ENCODE measurements at places on chromosomes 5 and 9.

- DNase-seq = no peak
Measured at GRCh38 chr9:7489036-7489435, 310.5 kb downstream of the DMAC1 start.

- peak; percentile 47 for DNase-seq
Measured at GRCh38 chr9:4714266-4715016, 26.6 kb downstream of the AK3 start.

- no peak for DNase-seq
Measured at GRCh38 chr9:133090187-133090586, 28.4 kb downstream of the CEL start.

DNA sequence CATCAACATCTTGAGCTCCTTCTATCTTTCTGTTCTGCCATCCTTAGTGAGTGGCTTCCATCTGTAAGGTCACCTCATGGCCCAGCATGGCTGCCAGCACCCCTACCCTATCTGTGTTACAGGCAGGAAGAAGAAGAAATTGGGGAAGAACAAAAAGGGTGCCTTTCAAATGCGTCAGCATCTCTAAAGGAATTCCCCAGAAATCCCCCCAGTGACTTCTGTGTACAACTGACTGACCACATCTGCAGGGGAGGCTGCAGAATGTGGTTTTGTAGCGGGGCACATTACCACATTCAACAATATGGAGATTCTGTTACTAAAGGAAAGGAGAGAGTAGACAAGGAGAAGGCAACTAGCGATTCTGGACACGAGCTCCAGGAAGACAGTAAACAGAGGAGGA, 40.1 kb downstream of the ALG2 start:
- DNase-seq = no peak

- DNase-seq = no peak
Measured at GRCh38 chr9:124828489-124829333, 24.5 kb upstream of the WDR38 start.

GRCh38 chr5:170154297-170154696, 48.6 kb downstream of the FOXI1 start:
- no peak for DNase-seq

- DNase-seq = peak; percentile 74
Measured at GRCh38 chr9:76658510-76659231, 105.6 kb upstream of the PCA3 start.

DNA sequence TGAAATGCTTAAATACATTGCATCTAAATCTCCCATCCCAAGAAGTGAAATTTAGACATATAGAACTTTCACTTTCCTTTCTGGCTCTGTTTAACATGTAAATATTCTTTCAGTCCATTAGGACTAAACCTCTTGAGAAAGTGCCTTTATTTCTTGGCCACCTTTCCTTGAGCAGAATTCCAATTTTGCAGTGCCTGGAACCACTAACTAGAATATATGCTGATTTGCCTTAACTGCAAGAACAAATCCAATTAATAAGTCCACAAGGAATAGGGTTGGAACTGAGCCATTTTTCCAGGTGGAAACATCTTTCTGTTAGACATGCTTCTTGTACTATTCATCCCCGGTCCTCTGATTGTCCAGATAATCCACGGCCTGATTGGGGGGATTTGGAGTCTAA, 478.0 kb downstream of the ENC1 start:
- DNase-seq = no peak

DNA sequence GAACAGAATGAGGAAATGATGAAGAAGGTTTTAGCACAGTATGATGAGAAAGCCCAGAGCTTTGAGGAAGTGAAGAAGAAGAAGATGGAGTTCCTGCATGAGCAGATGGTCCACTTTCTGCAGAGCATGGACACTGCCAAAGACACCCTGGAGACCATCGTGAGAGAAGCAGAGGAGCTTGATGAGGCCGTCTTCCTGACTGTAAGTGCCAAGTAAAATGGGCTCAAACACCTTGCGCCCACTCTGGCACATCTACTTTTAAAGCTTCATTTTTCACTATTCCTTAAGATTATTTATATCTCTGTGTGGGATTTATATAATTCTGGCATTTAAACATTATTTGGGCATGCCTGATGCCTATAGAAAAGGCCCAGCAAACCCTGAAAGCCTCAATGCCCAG, 55.6 kb downstream of the CMYA5 start:
- DNase-seq = no peak

GRCh38 chr9:128101231-128101661, 26.3 kb downstream of the PTGES2 start:
- no peak for DNase-seq

DNA sequence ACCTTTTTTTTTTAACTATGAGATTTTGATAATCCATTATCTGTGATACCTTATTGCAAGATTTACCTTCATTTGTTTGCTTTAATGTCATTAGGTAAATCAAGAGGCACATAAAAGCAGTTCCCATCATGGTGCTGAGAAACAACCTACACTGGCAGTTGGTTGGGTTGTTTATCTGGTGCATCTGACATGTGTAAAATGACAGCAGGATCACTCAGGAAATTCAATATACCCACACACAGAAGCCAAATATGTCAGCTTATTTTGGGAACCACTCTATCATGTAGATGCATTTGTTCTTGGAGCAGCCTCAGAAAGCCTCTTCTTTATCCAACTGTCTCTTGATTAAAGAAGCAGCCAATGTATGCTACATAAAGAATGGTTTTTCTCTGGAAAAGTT, 7.8 kb upstream of the CCDC192 start:
- no peak for DNase-seq

DNA sequence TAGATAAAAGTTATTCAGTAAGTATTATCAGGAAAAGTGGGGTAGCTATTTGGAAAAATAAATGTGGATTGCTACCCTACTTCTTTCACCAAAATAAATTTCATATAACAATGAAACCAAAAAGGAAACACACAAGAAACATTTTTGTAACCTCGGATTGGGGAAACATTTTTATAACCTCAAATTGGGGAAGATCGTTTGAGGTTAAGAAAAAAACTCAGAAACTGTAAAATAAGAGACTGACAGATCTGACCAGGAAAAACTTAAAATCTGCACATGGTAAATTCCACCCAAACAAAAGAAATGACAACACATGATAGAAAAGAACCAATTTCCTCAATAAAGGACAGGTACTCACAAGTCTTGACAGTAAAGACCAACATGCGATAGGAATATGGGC, 13.5 kb downstream of the EFCAB9 start:
- no peak for DNase-seq

- peak; percentile 42 for DNase-seq
Measured at GRCh38 chr5:90940227-90940995, 381.8 kb downstream of the ADGRV1 start.

DNA sequence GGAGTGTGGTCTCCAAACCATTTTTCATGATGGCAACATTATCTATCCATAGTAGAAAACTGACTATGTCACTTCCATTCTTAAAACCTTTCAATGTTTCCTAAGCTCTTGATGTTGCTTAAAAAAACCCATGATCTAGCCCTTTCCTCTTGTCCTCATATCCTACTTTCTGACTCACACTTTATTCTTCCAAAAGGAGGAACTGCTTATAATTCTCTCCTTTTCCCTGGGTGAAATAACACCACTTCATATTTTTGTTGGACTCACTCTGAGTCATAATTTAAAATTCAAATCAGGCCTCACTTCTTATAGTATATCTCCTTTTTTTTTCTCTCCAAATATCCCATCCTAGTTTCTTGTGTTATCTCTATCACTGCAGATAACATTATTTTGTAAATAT, 513.9 kb downstream of the MAN2A1 start:
- DNase-seq = peak; percentile 3

DNA sequence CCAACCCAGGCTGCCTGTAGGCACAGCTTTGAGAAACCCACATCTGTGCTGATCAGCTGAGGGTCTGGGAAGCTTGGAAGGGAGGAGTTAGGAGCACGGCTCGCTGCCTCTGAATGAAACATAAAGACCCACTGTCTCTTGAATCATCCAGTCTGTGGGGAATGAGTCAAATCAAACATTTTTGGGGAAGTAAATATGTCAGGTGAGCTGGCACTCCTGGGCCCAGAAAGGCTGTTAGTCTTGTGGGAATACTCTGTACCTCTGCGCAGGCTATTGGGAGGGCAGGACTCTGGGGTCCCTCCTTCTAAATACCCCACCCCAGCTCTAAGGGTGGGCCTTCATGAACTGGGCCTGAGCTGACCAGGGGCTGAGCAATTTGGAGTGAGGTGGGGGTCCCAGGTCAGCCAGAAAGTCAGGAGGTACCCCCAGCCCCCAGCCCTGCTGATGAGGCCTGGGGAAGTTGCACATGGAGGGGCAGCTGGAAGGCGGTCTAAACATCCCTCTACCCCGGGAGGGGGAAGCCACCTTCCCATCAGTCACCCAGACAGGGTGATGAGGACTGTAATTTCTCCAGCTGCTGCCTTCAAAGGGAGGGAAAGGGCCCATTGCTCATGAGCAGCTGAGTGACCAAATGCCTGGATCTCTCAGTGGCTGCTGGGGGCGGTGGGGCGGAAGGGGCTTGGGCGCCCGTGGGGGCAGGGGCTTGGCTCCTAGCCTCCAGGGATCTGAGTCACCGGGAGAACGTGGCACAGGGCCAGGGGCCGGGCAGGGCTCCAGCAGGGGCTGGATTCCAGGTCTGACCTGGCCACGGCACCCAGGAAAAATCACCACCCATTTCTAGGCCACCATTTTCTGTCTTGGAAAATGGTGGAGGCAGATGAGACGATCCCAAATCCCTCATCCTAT, 10.8 kb downstream of the FIBCD1 start:
- peak; percentile 64 for DNase-seq

DNA sequence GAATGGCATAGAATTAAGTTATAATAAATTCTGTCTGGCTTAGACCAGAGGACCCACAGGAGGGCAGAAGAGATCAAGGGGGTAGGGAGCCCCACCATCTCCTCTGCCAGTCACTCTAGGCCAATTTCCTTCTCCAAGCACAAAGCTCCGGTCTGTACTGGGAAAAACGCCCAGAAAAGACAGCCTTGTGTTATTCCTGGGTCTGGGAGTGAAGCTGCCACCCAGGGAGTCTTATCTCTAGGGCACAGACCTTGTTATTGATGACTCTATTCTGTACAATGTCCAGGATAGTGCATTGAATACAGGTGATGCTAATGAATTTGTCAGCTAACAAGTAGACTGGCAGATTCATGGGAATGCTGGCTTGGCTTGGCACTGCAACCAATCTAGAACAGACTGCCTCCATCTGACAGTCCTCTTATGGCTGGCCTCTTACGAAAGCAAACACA, 60.7 kb downstream of the MED27 start:
- DNase-seq = no peak

- DNase-seq = no peak
Measured at GRCh38 chr9:109179801-109180523, 12.9 kb upstream of the FRRS1L start.

GRCh38 chr9:87148331-87149104, 201.2 kb upstream of the GAS1 start:
- peak; percentile 91 for DNase-seq

DNA sequence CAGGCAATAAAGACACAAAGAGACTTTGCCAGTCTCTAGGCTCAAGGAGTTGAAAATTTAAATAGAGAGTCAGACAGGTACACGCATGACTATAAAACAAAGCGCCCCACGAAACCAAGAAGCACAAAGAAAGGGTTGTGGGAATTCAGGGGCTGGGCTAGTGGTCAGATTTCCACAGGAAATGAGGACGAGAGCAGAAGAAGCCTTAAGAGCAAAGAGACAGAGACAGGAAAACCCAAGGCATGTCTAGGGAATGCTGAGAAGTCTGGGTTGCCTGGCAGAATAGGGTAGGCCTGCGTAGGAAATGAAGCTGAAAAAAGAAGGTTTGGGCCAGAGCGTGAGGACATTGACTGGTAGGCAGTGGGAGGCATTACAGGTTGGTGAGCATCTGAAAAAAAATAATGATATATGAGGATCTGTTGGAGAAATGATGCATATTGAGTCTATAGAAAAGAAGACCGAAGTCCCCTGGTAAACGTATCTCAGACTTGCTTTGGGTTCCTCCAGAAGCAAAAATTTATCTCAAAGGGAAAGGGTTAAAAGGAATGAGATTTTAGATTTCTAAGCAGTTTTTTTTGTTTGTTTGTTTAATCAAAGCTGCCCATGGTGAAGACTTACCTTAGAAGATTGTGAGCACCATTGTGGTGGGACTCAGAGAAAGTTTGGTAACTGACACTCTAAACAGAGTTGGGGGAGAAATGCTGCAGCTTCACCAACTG, 51.8 kb downstream of the SLC1A3 start:
- peak; percentile 28 for DNase-seq

- DNase-seq = no peak
Measured at GRCh38 chr9:33403941-33404787, 1.8 kb upstream of the AQP7 start.

DNA sequence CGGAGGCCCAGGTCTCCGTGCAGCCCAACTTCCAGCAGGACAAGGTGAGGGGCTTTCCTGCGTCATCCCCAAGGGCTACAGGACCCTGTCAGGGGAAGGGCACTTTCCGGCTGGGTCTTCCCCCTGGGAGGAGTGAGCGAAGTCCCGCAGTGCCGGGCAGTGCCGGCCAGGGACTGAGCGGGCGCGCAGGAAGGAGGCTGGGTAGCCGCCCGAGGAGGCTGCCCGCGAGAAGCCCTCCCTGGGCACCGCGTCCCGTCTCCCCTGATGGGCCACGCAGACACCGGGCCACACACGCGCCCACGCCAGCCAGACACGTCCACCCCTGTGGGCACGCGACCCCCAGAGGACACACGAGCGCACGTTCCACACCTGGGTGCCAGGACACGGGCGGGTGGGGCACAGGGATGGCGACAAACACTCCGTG, 357 bp downstream of the PTGDS start:
- no peak for DNase-seq

DNA sequence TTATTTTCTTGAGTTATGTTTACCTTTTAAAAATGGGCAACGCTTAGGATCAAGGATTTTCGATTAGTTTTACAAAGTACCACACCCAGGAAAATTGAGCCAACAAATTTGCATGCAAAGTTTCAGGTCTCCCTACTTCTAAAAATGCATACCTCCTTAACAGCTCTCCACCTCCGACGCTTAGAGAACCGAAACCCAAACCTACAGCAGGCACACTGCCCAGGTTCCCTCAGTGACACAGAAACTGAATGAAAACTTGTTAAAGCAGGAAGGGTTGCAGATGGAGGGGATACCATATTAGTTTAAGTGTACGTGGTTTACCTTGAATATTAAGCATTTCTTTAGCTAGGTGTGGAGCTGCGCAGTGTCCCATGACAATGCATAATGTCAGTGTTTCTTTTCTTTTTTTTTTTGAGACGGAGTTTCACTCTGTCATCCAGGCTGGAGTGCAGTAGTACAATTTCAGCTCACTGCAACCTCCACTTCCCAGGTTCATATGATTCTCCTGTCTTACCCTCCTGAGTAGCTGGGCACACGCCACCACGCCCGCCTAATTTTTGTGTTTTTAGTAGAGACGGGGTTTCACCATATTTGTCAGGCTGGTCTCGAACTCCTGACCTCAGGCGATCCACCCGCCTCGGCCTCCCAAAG, 1.6 kb upstream of the SUB1 start:
- no peak for DNase-seq

GRCh38 chr5:179867476-179867875, 8.9 kb upstream of the MRNIP start:
- no peak for DNase-seq

GRCh38 chr9:33030285-33030684, 5.2 kb downstream of the DNAJA1 start:
- DNase-seq = no peak
